ENCODE measurements at places on chromosomes 2 and 18.

- no peak for DNase-seq
Observed at GRCh38 chr18:54075689-54076088, 148.8 kb downstream of the MBD2 start.

- no peak for DNase-seq
Observed at GRCh38 chr2:16612490-16612889, 53.1 kb downstream of the CYRIA start.

DNA sequence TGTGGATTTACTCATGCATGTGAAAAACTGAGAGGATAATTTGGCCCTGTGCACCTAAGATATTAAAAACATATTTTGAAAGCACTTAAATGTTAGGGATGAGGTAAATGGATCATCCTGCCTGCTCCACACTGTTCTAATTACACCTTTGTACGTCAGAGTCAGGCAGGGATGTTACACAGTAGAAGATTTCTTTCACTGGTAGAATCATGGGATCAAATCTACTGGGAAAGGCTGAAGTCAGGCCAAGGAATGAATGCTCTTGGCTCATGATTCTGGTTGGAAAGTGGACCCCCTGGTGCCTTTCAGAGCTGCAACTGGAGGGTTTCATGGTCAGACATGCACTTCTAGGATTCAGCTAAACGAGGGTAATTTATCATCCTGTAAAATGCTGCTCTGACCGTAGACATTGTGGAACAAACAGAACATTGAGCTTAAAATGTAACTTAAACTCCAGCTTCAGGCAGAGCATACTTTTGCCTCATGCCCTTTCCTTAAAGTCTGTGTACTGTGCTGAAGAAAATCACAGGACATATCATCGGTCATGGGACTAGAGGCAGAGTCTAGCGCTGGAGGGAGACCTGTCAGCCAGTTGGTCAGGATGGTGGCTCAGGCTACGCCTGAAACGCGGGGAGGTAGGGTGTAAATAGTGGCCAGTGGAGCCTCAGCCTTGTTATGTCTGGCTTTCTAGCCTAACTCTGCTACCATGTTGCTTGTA lies 4.9 kb downstream of the KCNE4 start:
- DNase-seq: peak; percentile 81

- no peak for DNase-seq
Observed at GRCh38 chr18:55283309-55283708, 304.7 kb downstream of the TCF4 start.

DNA sequence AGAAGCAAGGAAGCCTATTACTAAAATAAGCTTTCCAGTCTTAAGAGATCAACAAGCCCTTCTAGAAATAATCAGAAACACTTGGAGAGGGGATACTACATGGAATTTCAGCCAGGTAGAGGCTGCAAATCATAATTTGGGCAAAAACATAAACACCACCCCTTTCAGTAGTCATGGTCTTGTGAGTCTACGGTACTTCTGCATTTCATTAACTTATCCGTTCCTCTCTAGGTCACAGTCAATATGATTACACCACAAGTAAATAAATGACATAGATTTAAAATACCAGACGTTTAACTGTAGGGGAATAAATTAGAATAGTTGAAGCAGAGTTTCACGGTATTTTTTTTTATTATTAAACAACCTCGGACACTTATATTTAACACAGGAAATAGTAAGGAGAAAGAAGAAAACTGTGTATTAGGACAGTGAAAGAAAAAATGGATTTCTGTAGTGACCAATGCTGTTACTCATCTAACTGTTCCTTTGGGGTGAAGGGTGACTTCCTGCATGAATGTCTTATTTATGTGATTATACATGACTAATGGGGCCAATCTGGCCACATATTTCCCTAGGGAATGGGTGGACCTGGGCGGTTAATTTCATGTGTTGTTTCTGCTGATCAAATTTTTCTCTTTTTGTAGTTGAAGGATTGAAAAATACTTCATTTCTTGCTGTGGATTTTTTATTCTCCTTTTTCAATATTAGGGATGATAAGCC lies 456.6 kb upstream of the UBE2E3 start:
- DNase-seq: peak; percentile 77

DNA sequence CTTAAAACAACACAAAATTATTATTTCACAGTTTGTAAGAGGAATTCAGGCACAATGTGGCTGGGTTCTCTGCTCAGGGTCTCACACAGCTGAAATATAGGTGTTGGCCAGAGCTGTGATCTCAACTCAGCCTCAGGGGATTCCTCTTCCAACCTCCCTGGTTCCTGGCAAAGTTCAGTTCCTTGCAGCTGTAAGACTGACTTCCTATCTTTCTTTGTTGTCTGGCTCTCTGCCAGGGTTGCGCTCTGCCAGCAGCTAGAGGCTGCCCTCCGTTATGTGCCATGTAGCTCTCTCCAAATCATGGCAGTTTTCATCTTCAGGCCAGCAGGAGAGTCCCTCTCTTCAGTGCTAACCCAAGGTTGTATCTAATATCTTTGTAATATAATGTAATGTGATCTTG lies 272.5 kb upstream of the KCNJ3 start:
- no peak for DNase-seq

DNA sequence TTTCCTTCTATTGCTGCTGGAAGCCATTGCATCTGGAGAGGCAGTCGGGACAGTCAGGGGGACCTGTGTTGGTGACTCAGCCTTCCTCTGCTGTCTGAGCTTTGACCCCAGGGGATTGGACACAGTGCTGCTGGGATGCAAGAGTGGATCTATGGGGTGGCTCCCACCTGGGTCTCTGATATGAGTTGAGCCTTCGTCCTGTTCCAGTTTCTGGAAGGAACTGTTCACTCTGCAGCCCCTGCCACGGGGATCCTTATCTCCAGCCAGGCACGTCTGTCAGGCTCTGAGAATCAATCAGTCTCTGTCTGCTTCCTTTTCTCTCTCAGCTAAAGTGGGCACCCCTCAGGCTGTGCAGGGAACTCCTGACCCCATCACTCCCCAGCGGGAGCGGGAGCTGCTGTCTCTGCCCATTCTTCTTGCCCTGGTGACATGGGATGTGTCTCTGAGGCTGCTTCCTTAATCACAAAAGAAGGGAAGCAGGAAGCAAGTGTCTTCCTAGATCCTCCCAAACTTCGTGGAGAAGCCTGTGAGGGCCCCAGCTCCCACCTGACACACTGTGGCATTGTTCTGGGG lies 51.7 kb downstream of the ARHGAP28 start:
- DNase-seq: no peak

DNA sequence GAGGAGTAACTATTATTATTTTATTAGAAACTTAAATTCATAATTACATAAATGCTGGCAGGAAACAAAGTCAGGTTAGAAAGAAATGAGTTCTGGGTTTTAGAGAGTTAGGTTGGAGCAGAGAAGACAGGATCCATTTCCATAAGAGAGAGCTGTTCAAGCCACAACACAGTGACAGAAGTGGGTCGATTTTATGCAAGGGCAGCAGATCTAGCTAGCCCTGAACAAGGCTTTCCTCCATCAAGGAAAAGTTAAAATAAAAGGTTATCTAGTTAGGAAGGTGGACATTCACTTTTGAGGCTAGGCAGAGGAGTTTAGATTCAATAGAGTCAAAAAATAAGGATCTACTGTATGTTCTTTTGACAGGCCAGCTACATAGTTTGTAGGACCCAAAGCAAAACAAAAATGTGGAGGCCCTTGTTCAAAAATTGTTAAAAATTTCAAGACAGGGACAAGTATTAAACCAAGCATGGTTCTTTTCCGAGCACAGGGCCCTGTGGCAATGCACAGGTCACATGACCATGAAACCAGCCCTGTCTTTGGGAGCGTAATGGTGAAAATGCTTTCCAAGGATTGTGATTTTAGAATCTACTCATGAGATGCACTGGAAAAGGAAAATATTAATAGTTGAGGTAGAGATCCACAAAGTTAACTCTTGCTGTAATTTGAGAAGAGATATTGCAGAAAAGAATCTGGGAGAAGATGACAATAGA lies 91.2 kb upstream of the CREB1 start:
- no peak for DNase-seq

- no peak for DNase-seq
Observed at GRCh38 chr2:30249354-30249753, 18.0 kb downstream of the LBH start.

DNA sequence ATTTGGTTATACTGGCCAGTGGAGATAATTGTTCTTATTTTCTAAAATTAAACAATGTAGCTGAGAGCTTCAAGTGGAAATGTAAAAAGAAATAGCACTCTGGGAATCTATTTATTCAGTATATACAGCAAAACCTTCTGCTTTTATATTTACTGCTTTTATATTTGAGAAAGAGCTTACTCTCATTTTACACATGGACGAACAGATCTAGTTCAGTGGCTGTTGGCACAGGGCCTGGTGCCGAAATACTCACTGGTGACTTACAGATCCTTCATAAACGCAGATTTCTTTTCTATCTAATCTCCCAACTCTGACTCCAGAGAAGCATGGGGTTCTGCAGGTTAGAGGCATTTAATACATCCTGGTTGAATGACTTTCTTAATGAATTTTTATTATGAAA lies 266.2 kb downstream of the ASXL3 start:
- no peak for DNase-seq
